ENCODE measurements at places on chromosomes 6 and 20.

DNA sequence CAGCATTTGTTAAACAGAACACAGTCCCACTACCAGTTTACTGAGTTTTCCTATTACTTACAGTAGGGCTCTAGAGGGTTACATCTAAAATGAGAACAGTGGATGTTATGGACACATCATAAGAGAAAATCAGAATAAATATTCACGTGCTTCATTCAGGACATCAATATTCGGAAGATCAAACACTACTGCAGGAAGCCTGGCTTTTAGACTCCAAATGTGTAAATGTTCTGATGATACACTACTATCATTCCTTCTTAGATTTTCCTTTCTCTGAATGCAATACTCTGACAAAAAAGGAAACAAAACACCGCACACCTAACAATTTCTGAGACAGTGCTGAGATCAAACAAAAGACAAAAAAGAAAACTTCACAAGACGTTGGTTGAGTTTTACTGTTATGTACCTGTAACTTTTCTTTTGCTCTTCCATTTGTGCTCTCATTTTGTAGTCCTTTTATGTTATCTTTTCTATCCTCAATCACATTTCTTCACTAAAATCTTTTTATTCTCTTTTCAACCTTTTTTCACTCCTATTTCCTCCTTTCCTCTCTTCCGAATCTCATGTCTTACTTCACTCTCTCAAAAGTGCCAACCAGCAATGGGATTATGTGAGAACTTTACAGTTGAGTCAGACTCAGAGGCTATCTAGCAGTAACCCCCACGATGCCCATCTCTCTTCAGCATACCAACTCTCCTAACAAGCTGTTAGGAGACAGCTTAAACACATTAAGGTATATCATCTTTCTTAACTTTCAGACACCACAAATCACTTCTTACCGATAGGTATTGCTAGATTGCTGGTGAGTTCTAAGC, 1.7 kb downstream of the FAM184A start:
- DNase-seq: no peak

DNA sequence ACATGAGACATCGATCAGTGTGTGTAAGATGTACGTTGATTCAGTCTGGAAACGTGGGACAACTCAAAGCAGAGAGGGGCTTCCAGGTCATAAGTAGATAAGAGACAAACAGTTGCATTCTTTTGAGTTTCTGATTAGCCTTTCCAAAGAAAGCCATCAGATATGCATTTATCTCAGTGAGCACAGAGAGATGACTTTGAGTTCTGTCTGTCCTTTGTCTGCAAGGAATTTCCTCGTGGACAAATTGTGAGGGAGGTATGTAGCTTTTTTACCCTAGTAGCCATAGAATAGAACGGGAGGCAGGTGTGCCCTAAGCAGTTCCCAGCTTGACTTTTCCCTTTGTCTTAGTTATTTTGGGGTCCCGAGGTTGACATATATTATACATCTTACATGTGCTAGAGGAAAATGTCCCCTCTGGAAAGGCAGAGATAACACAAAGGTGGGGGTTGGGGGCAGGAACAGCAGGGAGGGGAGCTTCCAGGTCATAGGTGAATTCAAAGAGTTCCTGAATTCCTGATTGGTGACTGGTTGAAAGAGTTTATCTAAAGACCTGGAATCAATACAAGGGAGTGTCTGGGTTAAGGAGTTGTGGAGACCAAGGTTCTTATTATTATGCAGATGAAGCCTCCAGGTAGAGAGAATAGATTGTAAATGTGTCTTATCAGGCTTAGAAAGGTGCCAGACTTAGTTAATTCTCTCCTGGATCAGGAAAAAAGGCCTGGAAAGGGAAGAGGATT, 237.0 kb downstream of the NFATC2 start:
- DNase-seq: no peak

DNA sequence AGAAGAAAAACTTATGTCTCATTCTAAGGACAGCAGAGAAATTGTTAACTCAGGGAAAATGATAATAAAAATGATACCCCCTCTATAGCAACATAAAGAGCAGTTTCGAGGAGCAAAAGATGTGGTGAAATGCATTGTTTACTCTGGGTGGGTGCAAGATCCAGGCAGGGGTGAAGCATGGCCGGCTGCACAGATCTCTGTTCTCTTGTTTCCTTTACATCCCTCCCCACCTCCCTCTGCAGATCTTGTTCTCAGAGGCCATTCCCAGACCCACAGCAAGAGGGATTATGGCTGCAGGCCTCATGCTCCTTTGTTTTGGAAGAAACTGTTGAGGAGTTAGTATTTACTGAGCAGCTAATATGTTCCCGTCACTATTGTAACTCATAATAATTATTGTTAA, 1.8 kb downstream of the BTN3A1 start:
- DNase-seq: no peak

GRCh38 chr20:49889001-49889934, 26.1 kb downstream of the SPATA2 start:
- no peak for DNase-seq

GRCh38 chr6:28940858-28941683, 17.3 kb upstream of the TRIM27 start:
- peak; percentile 66 for DNase-seq

- no peak for DNase-seq
These were observed 141.0 kb upstream of the MLN start for GRCh38 chr6:33944686-33945411.

GRCh38 chr6:142802124-142802523, 142.9 kb downstream of the HIVEP2 start:
- peak; percentile 44 for DNase-seq

- no peak for DNase-seq
These were observed 323.6 kb downstream of the UBE3D start for GRCh38 chr6:82741996-82742385.

- DNase-seq: no peak
These were observed 106.6 kb downstream of the ZMYND8 start for GRCh38 chr20:47249913-47250312.

DNA sequence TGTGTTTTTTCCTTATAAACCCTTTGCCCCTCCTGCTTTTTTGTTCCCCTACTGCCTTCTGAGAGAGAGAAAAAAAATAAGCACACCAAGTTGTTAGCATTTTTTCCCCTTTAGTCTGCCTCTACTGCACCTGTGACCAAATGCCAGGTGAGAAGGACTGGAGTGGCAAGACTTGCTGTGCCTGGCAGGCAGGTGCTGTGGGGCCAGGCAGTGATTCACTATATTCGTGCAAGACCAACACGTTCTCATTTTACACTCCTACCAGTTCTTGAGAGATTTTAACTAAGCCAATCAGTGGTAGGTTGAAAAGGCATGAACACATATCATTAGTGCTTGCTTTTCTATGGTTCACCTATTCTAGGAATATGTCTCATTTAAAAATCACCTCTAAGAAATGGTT, 109.7 kb downstream of the FIG4 start:
- no peak for DNase-seq

Data from stimulated activated CD4-positive, alpha-beta T cell treated with anti-CD3 and anti-CD28 coated beads, Interleukin-15, amount 100 ng/mL, for 48 hours (primary cell).